AG09319 (cell line): ENCODE measurements at places on chromosomes 5 and 9.

DNA sequence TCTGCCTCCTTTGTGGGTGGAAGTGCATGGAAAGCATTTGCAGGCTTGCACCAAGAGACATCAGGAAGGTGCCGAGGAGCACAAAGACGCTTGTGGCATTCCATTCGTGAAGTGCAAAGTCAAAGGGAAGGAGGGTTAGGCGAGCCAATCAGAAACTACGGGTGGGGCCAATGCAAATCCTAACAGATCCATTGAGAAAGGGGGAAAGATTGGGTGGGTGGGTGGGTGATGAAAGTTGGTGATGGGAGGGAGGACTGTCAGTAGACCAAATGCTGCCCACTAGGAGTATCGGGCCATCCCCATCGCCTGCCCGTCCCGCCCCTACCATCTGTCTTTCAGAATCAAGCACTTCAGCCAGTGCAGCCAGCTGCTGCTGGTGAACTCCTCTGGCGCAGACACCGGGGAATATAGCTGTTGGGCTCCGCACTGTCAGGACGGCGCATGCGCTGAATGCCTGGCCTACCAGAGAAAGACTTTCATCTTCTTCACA is 17.1 kb upstream of the ANXA6 start:
- DNase-seq: no peak

GRCh38 chr9:108537756-108538155 is 318.0 kb downstream of the ACTL7B start:
- no peak for DNase-seq

- no peak for DNase-seq
These were observed at the start of gene RASEF for GRCh38 chr9:83062651-83063527. Gene RASEF (minus strand): TSS chr9:83063142. CDS start chr9:83062867, 275 bp downstream.

DNA sequence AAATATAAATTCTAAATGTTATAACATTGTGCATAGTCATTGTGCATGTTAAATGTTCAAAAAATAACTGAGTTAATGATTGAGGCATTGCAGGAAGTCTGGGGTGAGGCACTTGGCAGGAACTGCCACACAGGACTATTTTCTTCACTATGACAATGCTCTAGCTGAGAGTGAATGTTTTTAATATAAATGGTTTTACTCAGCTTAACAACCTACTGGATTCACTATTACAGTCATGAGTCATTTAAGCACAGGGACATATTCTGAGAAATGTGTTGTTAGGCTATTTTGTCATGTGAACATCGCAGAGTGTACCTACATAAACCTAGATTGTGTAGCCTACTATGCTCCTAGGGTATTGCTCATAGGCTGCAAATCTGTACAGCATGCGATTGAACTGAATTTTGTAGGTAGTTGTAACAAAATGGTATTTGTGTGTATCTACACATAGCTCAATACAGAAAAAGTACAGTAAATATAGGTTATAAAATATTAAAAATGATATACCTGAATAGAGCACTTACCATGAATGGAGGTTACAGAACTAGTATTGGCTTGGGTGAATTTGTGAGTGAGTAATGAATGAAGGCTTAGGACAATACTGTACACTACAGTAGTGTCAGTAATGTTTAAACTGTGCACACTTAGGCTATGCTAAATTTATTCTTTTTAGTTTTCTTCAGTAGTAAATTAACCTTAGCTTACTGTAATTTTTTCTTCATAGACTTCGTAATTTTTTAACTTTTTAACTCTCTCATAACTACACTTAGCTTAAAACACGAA is 346.1 kb upstream of the PTGER4 start:
- no peak for DNase-seq

DNA sequence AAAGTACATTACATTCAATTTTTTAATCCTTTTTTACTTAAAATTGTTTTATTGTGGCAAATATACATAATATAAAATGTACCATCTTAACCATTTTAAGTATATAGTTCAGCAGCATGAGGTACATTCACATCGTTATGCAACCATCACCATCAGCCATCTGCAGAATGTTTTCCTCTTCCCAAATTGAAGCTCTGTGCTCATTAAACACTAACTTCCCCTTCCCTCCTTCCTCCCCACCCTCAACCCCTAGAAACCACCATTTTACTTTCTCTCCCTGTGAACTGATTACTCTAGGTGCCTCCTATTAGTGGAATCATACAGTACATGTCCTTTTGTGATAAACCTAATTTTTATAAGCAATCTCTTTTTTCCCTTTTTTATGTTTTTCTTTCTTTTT is 15.6 kb downstream of the TEX53 start:
- no peak for DNase-seq

- DNase-seq: no peak
These were observed 13.4 kb downstream of the AUH start for GRCh38 chr9:91348191-91348807.

GRCh38 chr9:121883281-121884056 is 209.6 kb downstream of the TTLL11 start:
- DNase-seq: no peak

DNA sequence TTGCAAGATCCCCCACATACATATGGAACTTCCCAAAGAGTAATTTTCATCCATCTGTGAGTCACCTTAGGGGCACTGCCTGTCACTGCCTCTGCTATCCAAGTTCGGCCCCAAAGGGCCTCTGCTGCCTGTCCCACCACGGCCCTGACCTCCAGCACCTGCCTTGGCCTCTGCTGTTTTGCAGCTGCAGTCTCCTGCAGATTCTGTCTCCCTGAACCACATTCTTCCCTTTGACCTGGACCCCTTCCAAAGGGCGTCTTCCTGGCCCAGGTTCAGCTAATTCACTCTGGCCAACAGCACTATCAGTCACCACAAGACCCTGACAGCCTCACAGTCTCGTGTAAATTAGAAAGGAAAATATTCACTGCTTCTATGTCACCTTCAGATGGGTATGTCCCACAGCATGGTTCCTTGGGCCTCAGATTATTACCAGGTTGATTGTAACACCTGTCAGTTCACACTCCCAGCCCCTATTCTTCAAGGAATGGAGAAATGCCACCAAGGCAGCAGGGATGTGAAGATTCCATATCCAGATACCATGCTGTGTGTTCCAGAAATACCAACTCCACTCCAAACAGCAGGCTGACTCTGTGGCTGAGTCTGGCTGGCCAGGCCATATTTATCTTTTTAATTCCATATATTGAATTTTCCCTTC is 479.3 kb downstream of the ARHGEF28 start:
- no peak for DNase-seq

DNA sequence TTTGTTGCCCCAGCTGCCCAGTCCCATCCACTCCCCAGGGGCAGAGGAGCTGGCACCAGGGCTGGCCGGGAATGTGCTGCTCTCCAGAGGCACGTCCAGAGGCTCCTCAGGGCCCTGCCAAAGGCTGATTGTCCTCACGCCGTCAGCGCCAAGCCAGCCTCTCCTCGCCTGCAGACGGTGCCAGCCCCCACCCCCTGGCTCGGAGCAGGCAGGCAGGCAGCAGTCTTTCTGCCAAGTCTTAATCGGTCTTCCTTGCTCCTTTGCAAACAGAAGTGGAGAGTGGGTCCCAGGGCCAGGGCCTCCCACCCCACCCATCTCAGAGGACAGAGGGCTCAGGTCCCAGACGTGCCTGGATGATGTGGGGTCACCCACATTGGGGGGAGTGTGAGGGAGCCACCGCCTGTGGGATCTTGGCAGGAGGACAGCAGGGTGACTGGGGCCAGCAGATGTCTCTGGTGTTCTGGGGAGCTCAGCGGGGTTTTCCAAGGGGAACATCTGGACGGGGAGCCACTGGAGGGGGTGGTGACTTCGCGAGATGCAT is 36.3 kb downstream of the FAM163B start:
- DNase-seq: no peak

GRCh38 chr9:138098908-138099791 is 221.6 kb downstream of the CACNA1B start:
- DNase-seq: no peak

GRCh38 chr9:87567571-87567970 is 69.9 kb downstream of the DAPK1 start:
- DNase-seq: no peak

DNA sequence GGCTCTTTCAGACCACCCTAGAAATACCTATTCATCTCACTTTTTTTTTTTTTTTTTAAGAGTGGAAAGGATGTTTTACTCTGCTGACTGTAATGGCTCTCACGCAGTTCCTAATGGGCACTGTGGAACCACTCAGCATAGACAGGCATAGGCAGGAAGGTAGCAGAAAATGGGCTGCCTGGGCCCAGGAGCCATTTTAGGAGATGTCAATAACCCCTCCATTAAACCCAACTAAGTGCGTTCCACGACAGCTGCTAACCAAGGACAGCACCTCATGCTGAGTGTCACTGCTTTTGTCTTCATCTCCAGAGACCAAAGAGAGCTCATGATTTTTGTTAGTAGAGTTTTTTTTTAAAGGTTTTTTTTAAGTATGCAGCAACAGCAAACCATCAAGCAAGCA is 15.3 kb downstream of the MAP1B start:
- no peak for DNase-seq

GRCh38 chr5:10503321-10503720 is 60.5 kb upstream of the ANKRD33B start:
- DNase-seq: no peak

- no peak for DNase-seq
These were observed 26.0 kb upstream of the GHR start for GRCh38 chr5:42397267-42397666.

DNA sequence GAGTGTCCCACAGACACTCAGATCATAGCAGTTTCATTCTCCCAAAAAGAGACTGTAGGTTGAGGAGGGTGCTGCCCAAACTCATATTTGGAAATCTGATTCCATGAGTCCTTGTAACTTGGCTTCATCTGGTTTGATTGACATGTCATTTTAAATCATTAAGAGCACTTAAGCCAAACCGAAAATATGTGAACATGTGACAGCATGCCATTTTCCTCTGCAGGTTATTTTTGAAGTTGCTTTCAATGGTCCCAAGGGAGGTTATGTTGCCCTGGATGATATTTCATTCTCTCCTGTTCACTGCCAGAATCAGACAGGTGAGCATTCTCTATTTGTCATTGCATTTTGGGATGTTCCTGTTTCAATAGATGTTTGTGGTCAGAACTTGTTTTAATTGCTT is 87.6 kb downstream of the MAMDC2 start:
- DNase-seq: no peak

GRCh38 chr5:6705088-6705487 is 8.1 kb upstream of the TENT4A start:
- DNase-seq: no peak

DNA sequence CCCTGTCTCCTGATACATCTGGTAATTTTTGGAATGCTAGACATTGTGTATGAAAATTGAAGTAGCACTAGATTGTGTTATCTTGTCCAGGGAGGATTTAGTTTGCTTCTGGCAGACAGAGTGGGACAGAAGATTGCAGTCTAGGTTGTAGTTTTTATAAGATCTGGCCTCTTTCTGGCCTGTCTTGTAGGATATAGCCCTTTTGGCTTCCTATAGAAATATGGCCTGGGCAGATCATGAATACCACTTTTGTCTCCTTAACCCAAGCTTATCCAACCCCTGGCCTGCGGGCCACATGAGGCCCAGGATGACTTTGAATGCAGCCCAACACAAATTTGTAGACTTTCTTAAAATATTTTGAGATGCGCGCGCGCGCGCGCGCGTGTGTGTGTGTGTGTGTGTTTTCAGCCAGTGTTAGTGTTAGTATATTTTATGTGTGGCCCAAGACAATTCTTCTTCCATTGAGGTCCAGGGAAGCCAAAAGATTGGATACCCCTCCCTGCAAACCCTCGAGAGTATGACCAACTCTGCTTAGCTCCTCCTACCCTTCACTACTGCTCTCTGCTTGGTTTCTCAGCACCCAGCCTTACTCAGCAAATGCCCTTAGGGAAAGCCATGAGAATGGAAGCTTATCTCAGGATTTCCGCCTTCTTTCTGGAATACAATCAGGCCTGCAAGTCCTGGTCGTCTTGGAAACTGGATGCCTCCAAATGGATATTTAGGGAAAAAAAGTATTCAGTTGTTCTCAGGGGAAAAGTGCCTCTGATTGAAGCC is 26.5 kb downstream of the ANKRD33B start:
- peak; percentile 20 for DNase-seq

DNA sequence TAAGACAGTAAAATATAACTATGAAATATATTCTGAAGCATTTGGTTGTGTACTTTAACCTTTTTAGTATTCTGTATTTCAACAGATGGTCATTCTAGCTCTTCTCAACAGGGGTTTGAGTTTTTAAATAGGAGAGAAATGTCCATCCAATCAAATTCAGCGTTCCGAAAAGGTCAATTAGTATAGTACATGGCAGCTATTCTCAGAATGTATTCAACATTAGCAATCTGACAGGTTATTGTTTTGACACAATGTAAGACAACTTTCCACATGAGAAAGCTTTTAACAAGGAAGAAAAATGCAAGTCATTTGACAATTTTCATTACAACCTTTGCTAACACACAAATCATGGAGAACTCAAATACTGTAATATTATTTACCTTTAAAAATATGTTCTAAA is 996.3 kb upstream of the CDH10 start:
- no peak for DNase-seq

GRCh38 chr5:34030048-34030447 is 13.0 kb downstream of the C1QTNF3 start:
- DNase-seq: no peak

DNA sequence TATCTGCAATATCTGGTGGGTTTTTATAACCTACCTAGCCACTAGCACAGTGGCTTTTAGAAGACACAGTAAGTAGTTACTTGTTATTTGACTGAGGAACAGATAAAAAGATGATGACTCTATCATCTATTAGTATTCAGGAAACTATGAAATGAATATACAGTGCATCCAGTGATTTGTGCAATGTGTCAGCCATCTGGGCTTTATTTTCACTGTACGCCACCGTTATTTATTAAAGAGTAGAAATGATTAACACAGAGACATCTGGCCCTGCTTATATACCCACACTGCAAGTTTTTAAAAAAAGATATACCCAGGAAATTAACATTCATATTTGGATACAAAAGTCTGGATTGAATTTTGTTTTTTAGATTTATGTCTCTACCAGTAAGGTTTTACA is 408.4 kb downstream of the PDE4D start:
- no peak for DNase-seq

DNA sequence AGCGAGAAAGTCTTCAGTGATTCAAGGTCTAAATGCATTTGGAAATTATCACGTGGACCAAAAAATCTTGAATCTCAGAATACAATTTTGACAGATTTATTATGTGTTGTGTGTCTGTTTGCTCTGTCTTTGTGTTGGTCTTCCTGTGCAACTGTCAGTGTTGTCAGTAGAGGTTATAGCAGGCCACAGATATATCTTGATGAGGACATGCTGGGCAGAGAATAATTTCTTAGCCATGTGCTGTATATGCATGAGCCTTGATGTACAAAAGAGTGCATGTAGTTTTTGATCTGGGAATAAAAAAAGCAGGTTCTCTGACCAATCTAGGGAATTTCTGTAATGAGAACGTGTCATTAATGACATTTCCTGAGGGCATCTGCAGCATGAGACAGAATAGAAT is 57.6 kb downstream of the ZSWIM6 start:
- no peak for DNase-seq

- peak; percentile 67 for DNase-seq
These were observed 58.6 kb downstream of the PTCD2 start for GRCh38 chr5:72378639-72379289.

GRCh38 chr9:133978226-133978898 is 13.8 kb downstream of the VAV2 start:
- no peak for DNase-seq
